ENCODE measurements at places on chromosomes 6 and 20. TPM values are rescaled to one million over a fixed set of nuclear protein-coding genes. Genes with fewer than 3 reads are reported as not detected.

The ZSCAN12 gene
- total RNA-seq = 3.2 TPM

The ELOVL4 gene
- 0.41 TPM for total RNA-seq

The UST gene
- 0.15 TPM for total RNA-seq

The DEFB132 gene
- 0.10 TPM for total RNA-seq

The F13A1 gene
- total RNA-seq = 0.26 TPM

The SPTLC3 gene
- total RNA-seq = 0.03 TPM

The KCNB1 gene
- 11.1 TPM for total RNA-seq

The COX4I2 gene
- not detected for total RNA-seq

The DZANK1 gene
- 3.0 TPM for total RNA-seq

The UNC93A gene
- not detected for total RNA-seq

The OR2B6 gene
- total RNA-seq = 0.26 TPM

The TGM3 gene
- not detected for total RNA-seq

The ADA gene
- 53.8 TPM for total RNA-seq

The BMP7 gene
- total RNA-seq = 11.5 TPM

The LY6G6F gene
- not detected for total RNA-seq

The ITPA gene
- total RNA-seq = 107 TPM

The EEF1E1 gene
- total RNA-seq = 59.5 TPM

The IL17F gene
- not detected for total RNA-seq

The RIMS1 gene
- total RNA-seq = 0.18 TPM

The SSTR4 gene
- not detected for total RNA-seq

The TLDC2 gene
- not detected for total RNA-seq

The FHL5 gene
- not detected for total RNA-seq

The RBM38 gene
- 39.9 TPM for total RNA-seq

The DLL1 gene
- 2.4 TPM for total RNA-seq

The TRIM15 gene
- 0.13 TPM for total RNA-seq

The HLA-DOA gene
- 0.08 TPM for total RNA-seq

The SRSF3 gene
- total RNA-seq = 356 TPM

The KIAA1755 gene
- 0.08 TPM for total RNA-seq

The PACRG gene
- total RNA-seq = 0.59 TPM

The ZBTB12 gene
- 9.4 TPM for total RNA-seq

The CDH26 gene
- total RNA-seq = 0.46 TPM

The OR2B2 gene
- not detected for total RNA-seq

The SLA2 gene
- total RNA-seq = 0.13 TPM

The C20orf202 gene
- total RNA-seq = not detected

The BPIFB1 gene
- total RNA-seq = 0.10 TPM

The AVP gene
- total RNA-seq = not detected

The PTCHD4 gene
- not detected for total RNA-seq

The SCAND1 gene
- total RNA-seq = 59.6 TPM

The RIMS4 gene
- total RNA-seq = 4.0 TPM

The FERMT1 gene
- total RNA-seq = 0.95 TPM

The ID4 gene
- total RNA-seq = 0.10 TPM

The TRIM10 gene
- not detected for total RNA-seq

The SPDEF gene
- 1.6 TPM for total RNA-seq
